ENCODE measurements at places on chromosomes 16 and 17. TPM values are rescaled to one million over a fixed set of nuclear protein-coding genes. Genes with fewer than 3 reads are reported as not detected.

The MPV17L gene
- 0.20 TPM for total RNA-seq

DNA sequence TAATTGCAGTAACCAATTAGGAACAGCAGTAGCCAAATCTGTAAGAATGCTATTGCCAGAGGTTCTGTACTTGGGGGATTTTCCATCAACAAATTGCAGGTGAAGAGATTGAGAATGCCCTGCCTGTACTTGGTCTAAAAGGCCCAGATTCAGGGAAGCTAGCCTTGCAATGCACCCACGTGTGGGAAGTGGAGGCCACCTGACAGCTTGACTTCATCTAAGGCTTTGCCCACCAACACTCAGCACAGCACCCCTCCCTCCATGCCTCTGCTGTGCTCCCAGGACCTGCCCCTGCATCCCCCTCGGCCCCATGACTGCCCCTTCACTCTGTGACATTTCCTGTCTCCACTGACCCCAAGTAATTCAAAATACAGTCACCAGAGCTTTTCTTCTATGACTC is 79.1 kb upstream of the CDH5 start:
- no peak overlapping the region for H3K27ac ChIP-seq
- DNase-seq = no peak
- no peaks in the 10 kb centered on the region for H3K36me3 ChIP-seq
- H3K4me3 ChIP-seq = no peak overlapping the region
- no peaks in the 10 kb centered on the region for H3K4me1 ChIP-seq
- peaks cover 3% of the 10 kb centered on the region for H3K27me3 ChIP-seq

The INCA1 gene
- 0.36 TPM for total RNA-seq

The CDH13 gene
- total RNA-seq = not detected

GRCh38 chr17:69605571-69605970 is 191.1 kb downstream of the MAP2K6 start:
- DNase-seq = no peak
- peaks cover 7% of the 10 kb centered on the region for H3K27me3 ChIP-seq
- H3K4me1 ChIP-seq = peaks cover 12% of the 10 kb centered on the region

DNA sequence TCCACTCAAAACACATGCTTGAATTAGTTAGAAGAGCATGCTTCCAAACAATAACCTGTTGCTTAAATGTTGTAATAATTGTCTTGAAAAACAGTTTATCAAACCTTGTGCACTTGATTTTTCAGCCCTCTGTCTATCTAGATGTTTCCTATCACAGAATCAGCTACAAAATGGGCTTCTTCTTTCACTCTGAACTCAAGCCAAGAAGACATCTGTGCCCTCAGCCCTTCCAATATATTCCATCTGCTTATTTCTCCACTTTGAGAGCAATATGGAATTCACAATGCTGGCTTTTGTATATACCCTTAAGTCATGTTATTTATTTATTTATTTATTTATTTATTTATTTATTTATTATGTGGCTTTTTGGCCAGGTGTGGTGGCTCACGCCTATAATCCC is 234.2 kb downstream of the TOX3 start:
- no peaks in the 10 kb centered on the region for H3K36me3 ChIP-seq
- DNase-seq = no peak
- H3K4me1 ChIP-seq = no peaks in the 10 kb centered on the region
- no peak overlapping the region for H3K4me3 ChIP-seq

DNA sequence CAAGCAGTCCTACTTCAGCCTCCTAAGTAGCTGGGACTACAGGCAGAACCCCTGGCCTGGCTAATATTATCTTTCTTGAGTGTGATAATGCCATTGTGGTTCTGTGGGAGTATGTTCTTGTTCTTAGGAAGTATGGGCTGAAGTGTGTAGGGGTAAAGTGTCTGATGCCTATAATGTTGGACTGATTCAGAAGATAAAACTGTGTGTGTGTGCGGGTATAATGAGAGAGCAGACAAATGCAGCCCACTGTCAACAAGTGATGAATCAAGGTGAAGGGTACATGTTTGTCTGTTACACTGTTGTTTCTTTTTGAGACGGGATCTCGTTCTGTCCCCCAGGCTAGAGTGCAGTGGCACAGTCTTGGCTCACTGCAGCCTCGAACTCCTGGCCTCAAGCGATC is 127.5 kb downstream of the CLEC16A start:
- peaks cover 45% of the 10 kb centered on the region for H3K4me1 ChIP-seq
- DNase-seq = no peak
- H3K27ac ChIP-seq = no peak overlapping the region
- H3K4me3 ChIP-seq = no peak overlapping the region

Measured in activated naive CD8-positive, alpha-beta T cell treated with anti-CD3 and anti-CD28 coated beads for 36 hours (primary cell).